T-helper 9 cell (primary cell): ENCODE measurements at places on chromosomes 11 and 22.
A peak's percentile ranks its signal among the peaks of the same experiment; 100 is the strongest.

- DNase-seq: no peak
Measured at GRCh38 chr11:93783362-93783761, 720 bp upstream of the MED17 start.

DNA sequence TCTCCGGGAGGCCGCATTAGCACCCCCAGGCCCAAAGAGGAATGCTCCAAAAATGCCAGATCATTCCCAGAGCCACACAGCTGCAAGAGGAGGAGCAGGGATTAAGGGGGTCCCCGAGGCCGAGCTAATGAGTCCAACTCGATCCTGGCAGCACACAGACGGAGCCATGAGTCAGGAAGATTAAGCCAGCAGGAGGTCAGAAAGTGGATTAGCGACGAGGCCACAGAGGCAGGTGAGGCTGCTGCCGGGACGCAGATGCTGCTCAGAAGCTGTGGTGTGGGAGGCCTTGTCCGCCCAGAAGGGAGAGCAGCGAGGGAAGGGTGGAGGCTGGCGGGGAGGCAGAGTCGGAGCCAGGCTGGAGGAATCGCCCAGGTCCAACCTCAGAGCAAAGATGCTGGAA is 120.5 kb downstream of the SHANK2 start:
- DNase-seq: no peak

DNA sequence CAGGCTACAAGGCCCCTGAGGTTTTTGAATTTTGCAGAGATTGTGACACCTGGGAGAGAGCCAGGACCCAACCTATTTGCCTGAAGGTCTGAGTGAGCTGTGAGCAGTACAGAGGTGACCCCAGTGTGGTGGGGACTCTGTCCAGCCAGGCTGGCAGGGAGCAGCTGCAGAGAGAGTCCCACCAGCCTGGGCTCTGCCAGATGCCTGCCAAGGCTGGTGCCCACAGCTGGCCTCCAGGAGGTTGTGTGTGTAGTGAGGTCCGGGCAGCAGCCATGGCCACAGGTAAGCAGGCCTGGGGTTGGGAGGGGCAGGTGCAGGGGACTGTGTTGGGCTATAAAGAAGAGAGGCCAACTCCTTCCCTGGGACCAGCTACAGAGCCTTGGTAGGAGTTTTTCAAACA is 144.8 kb downstream of the CRYBB2 start:
- DNase-seq: no peak

DNA sequence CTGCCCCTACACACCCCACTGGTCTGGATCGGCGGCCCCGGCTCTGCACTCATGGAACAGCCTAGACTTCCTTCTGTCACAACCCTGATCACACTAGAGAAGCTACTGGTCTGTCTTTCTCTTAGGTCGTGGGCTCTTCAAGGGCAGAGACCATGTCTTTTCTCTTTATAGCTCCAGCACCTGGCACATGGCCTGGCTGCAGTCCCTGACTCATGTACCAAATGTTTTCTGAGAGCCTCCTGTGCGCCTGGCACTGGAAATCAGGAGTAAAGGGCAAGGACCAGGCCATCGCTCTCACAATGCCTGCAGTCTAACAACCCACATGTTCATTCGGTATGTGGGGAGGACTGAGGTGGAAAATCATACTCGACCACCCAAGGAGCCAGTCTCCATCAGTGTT is 7.5 kb downstream of the ASCC2 start:
- DNase-seq: no peak

DNA sequence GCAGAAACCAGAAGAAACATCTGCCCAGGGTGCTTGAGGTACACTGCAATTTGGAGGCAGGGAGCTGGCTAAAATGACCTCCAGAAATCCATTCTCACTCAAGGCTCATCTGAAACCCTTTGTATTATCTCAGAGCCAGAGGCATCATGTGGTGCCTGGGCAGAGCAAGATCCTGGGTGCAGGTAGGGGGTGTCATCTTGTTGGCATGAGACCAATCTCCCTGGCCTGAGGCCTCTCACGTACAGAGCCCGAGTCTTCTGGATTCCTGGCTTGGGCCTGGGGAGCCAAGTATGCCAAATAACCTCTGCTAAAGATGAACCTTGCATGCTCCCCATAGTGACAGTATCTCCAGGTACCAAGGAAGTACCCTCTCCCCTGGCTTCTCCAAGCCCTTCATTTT is 2.4 kb downstream of the LMO1 start:
- no peak for DNase-seq

DNA sequence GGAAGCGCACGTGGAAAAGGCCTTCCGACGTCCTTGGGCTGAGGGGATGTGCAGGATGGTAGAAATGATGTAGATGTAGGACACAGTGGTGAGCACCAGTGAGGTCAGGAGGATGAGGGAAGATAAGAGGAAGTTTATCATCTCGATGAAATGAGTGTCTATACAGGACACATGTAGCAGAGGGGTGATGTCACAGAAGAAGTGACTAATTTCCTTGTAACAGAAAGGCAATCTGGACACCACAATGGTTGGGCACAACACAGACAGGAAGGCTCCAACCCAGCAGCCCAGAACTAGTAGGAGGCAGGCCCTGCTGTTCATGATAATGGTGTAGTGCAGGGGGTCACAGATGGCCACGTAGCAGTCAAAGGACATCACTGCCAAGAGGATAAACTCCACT is 35.0 kb upstream of the OR6M1 start:
- DNase-seq: no peak

GRCh38 chr11:111586388-111586831 is 15.8 kb upstream of the SIK2 start:
- DNase-seq: peak; percentile 39

DNA sequence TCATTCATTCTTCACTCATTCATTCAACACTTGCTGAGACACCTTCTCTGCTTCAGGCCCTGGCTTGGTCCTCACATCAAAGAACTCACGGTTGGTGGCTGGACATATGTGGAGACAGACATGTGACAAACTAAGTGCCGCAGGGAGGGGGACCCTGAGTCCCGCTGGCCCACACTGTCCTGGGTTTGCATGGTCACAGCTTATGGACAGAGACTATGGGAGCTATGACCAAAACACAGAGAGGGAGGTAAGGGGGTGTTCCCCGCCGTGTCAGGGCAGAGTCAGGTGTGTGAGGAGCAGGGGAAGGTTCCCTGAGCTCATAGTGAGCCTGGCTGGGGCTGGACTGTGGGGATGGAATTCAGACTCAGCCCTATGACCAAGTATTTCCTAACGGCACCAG is 123.1 kb downstream of the MPPED1 start:
- no peak for DNase-seq

GRCh38 chr11:33934450-33934849 is 42.6 kb upstream of the LMO2 start:
- no peak for DNase-seq

- DNase-seq: no peak
Measured at GRCh38 chr11:94201004-94201465, 72.4 kb downstream of the PANX1 start.

- no peak for DNase-seq
Measured at GRCh38 chr11:97865424-97866012, 1155.2 kb upstream of the CNTN5 start.
